Stromal cell of bone marrow (primary cell): ENCODE measurements at places on chromosomes 2 and 18.

DNA sequence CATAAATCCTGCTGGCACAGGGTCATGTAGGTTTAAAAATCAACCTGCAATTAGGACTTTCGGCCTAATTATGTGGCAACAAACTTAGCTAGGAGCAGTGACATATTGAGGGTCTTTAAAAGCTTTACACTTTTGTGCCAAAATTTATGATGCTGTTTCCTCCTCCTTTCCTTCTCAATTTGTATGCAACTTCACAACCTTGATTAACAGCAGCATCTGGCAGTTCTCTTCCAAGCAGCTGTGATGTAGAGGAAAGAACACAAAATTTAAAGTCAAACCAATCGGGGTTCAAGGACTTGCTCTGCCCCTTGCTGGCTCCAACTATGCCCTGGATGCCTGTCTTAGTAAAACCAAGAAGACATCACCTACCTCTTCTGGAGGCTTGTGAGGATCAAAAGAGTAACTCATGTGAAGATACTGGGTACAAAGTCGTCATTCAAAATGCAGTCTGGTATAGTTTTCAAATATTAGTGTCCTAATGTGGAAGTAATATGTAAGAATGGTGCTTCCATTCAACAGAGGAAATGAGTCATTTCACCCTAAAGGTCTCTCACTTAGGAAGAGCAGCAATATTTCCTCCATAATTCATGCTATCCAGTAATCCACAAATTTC lies 94.7 kb downstream of the ANKRD44 start:
- DNase-seq = no peak

DNA sequence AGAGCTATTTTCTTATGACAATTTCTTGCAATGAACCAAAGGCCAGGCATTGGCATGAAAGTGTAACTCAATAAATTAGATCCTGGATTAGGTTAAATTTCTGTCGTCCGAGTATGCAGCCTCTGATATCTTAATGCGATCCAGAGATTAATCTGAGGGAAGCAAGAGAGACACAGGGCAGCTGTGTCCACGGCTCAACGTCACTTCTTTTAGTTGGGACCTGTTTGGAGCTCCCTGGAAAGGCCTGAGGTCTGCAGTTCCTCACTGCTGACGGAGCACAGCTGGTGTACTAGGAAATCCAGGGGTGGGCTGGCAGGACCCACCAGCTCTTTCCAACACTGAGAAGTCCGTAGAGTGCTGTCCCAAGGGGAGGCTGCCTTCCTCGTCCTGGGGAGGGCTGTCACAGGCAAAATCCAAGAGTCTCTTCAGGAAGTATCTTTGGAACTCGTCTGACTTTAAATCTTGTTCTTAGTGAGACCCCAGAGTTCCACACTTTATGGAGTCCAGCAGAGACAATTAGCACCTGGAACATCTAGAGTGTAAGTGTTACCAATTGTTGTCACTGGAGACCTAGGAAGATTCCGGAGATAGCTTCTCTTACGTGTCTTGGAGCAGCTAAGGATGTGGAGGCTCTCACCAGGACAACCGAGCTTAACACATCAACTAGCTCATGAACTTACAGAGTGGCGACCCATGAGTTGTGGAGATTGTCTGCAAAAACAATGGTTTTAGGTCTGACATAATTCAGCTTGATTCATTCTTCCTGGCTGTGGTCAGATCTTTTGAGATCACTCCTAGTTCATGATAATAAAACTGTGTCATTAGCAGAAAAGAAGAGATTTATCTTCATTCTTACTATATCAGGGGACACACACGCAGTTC lies 173.7 kb downstream of the ACKR3 start:
- DNase-seq = peak; percentile 92

DNA sequence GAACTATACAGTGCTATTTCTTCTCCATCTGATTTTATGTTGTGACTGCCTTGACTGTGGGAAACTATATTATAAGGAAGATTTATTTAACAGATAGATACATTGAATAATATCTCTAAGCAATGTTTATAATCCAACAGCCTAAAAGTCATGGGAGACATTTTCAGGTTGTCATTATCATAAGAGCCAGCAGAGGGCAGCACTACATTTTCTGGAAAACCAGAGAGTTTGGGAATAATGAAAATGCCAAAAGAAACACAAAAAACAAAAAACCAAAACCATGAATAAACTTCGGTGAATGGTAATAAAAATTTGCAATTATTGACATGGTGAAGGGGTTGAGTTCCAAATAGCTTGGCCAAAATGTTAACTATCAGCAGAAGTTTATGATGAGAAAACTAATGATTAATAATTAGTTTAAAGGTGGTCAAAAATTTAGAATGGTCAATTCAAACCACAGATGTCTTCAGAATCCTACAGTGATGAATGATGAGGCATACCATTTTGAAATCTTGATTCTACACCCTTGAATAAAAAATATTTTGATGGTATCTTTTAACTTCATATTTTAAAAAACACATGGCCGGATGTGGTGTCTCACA lies 4.7 kb downstream of the EEF1B2 start:
- DNase-seq = peak; percentile 18

- DNase-seq = peak; percentile 55
Observed at GRCh38 chr2:225894236-225894980, 494.9 kb downstream of the NYAP2 start.

DNA sequence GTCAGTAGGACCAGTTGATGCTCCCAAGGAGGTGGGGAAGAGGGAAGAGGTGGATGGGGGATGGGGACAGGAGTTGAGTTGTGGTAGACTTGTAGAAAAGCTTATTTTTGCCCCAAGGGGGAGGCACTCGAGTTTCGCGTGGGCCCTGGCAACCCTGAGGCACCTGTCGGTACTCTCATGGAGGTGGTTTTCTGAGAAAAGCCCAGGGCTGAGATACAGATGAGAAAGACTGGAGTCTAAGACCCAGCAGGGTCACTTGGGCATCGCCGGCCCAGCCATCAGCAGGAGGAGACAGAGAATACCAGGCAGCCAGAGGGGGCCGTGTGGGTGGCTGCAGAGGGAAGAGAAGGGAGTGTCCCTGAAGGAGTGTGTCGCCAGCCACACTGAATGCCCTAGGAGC lies 57.7 kb upstream of the HPCAL1 start:
- DNase-seq = no peak

GRCh38 chr18:3453540-3454364 lies 3.8 kb downstream of the TGIF1 start:
- peak; percentile 98 for DNase-seq
